SK-N-MC (cell line): ENCODE measurements at places on chromosomes 5 and 9.

DNA sequence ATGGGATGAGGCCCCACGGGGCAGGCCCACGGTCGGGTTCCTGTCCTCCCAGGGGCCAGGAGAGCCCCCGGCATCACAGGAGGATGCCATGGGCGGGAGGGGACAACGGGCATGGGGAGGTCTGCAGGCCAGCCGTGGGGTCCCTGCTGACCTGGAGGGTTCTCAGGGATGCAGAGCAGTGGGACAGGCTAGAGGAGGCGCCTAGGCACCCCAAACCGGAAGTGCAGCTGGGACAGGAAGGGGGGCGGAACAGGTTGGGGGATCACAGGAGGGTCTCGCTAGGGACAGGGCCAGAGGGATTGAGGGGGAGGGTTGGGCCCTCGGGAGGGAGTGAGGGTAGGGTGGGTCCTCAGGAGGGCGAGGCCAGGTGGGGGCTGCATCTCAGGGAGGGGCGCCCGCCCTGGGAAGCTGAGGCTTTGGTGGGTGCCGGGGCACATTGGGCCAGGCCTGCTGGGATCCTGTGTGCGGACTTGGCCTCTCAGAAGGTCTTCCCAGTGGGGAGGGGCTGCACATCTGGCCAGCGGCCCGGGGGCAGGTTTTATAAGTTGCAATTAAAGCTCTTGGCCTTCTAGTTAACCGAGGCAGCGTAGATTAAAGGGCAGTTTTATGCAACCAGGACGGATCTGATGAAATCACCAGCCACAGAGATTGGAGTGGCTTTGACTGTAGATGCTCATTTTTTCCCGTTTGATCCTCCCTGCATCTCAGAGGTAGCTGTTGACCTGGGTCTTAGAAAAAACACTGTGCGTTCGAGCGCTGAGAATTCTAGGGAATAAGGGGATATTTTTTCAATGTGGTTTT lies 20.1 kb downstream of the NKD2 start:
- DNase-seq: no peak

DNA sequence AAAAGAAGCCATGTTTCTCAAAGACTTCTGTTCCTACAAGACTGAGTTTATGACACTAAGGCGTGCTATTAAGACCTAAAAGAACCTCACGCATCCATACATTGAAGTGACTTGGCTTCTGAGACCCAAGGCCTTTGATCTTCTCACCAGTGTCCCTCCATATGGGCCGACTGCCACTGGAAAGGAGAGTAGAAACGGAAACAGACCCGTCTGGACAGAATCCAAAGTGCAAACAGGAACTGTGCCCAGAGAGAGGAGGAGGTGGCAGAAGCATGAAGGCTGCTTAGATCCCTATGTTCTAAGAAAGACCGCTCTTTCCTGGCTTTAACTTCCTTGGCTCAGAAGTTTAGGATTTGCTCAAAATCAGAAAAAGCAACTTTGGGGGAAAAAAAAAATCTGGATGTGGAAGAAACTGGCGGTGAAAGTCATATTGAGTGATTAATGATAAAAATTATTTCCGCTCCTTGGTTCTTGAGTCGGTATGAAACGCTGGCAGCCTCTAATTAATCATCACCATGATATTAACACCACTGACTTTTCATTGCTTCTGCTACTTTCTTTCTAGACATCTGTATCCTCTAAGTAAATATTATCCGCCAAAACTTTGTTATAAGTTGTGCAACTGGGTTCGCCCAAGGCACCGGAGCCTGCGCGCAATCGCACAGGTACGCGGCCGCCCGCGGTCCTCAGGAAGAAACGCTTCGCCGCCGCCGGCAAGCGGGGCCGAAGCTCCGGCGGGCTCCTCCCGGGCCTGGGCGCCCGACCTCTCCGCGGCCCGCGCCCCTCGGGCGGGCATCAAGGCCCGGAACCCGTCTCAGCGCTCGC lies 726 bp downstream of the DAP start:
- DNase-seq: no peak

DNA sequence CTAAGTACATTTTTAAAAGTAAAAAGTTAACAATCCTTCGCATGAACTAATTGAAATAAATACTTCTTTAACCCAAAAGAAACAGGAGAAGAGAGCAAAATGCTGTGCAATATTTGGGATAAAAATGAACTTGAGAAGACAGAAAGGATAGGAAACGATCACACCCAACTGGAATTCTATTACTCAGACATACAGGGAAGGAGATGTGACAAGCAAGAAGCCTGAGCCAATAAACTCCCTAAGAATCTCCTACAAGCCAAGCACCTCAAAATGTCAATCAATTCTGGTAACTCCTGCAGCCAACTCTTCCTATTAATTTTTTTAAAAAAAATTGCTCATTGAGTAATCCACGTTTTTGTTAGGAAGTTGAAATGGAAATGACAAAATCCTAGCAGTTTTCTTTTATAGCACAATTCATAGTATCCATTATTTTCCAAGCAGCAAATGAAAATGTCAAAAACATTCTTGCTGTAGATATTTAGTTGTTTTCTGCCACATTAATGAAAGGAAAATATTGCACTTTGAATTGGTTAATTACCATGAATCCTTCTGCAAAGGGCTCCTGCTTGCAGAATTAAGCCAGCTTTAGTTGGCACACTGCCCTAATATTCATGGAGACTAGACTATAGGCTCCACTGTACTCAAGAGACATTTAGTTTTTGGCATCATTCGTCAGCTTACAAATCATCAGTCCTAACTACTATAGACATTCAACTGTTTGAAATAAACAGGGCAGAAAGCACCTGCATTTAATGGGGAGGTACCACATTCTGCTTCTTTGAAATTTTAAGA lies 89.0 kb downstream of the RFX3 start:
- DNase-seq: peak; percentile 35

DNA sequence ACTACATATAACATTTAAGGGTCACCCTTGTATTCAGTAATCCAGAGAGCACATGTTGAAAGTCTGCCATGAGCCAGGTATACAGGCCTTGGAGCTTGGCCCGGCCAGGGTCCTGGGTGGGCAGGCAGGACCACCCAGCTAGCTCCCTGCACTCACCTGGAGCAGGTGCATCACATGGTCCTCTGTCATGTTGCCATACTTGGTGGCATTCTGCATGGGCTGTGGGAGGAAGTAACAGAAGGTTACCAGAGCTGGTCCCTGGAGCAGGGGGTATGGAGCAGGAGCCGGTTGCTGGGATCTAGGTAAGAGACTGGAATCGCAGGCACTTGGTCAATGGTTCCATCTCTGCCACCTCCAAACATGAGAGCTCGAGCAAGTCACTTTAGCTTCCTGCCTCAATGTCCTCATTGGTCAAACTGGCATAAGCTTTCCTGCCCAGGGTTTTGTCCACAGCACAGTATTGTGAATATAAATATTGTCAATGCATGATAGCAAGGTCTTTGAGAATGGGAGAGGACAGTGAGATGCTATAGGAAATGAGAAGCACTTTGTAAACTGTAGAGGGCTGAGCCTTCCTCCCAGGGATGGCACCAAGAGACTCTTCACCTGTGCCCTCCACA lies 6.5 kb downstream of the CD74 start:
- no peak for DNase-seq

DNA sequence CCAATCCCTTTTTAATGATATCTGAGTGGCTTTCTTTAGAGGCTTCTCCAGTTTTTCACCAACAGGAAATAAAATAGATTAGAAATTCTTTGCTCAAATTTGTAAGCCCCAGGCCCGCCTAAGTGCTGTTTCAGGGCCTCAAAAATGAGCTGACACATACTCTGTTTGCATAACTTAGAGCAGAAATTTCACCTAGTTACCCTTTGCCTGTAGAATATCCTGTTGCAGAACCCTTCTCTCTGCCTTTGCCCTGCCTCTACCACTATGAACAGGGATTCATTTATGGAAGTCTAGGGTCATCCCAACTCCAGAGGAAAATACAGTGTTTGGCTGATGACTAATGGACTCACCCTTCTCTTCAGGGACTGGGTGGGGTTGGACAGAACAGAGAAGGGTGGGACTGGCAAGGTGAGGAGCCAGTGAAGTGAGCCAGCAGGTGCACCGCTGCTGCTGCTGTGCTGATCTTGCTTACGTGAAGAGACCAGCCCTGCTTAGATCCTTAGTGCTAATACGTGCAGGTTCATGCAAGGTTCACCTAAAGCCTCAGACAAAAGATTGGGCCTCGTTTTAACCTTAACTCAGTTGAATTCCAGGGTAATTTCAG lies 22.8 kb downstream of the OSTF1 start:
- DNase-seq: no peak

DNA sequence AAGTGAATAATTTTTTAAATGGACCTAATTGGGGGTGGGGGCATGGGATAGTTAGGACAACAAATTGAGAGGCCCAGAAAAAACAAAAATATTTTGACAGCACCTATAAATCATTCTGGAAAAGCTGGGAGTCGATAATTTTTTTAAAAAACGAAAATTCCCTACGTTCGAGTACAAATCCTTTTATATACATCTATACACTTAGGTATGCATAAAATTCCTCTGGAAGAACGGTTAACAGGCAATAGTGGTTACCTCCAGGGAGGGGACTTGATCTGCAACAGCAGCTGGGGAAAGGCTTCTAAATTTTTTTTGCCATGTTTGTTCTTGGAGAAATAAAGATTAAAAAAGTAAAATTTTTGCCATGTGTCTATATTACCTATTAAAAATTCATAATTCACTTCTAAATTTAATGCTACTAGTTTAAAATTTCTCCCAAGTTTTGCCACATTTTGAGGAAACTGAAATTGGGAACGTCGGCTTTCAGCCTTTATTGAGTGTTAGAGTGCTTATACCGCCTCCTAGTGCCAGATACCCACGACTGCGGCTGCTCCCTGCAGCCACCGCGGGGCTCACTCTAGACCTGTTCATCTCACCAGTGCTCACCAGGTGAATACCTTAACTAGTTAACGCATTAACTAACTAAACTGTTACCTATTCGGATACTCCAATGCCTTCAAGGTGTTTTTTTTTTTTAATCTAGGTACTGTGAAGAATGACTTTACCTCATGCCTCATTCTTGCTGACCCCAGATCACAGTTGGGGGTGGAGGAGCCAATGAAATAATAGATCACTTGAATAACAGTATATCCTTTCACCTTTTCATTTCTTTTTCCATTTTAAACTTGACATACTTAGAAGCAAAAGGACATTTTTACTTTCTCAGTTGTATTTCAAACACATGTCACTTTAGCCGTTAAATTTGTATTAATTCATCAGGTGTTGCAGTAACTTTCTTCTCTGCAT lies 1.8 kb upstream of the BHMT start:
- no peak for DNase-seq
